ENCODE measurements at places on chromosomes 7 and 10. TPM values are rescaled to one million over a fixed set of nuclear protein-coding genes. Genes with fewer than 3 reads are reported as not detected.
A peak's percentile ranks its signal among the peaks of the same experiment; 100 is the strongest.

GRCh38 chr10:5364374-5364773 is 392 bp upstream of the UCN3 start:
- no peak for DNase-seq
- peaks cover 27% of the 10 kb centered on the region for H3K27me3 ChIP-seq
- H3K4me1 ChIP-seq = no peaks in the 10 kb centered on the region
- no peaks in the 10 kb centered on the region for H3K36me3 ChIP-seq
- no peak overlapping the region for H3K27ac ChIP-seq

DNA sequence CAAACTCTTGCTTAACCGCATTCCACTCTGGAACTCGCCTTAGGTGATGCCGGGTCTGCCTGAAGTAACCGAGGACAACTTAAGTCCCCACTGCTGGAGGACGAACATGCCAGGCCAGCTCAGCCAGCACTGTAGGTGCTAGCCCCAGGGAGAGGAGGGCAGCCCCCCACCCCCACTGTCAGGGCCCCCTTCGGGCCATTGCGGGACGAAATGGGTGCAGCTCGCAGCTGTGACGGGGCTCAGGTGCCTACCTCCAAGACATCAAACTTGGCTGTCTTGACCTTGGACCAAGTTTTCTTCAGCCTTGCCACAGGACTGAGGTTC is 60.4 kb downstream of the CSGALNACT2 start:
- no peak overlapping the region for H3K27ac ChIP-seq
- H3K4me3 ChIP-seq = no peak overlapping the region
- H3K4me1 ChIP-seq = peaks cover 4% of the 10 kb centered on the region
- DNase-seq = peak; percentile 34
- H3K27me3 ChIP-seq = no peaks in the 10 kb centered on the region

GRCh38 chr7:47938574-47939165 is 9.6 kb downstream of the PKD1L1 start:
- no peak overlapping the region for H3K4me3 ChIP-seq
- H3K4me1 ChIP-seq = peaks cover 30% of the 10 kb centered on the region
- peaks cover 2% of the 10 kb centered on the region for H3K36me3 ChIP-seq
- H3K27me3 ChIP-seq = no peaks in the 10 kb centered on the region
- no peak for DNase-seq
- H3K27ac ChIP-seq = peak overlapping the region; percentile 7

Gene SPDYE6
- not detected for total RNA-seq

Gene GPR26
- total RNA-seq = not detected

Gene DPYSL4
- total RNA-seq = 1.5 TPM

Gene IRF5
- 17.7 TPM for total RNA-seq

Measured in activated CD8-positive, alpha-beta memory T cell treated with anti-CD3 and anti-CD28 coated beads, Interleukin-2, amount 10 ng/mL, durations not matched to agents 7 days and 5 days (primary cell).